Putamen (tissue), 1 donor: ENCODE measurements at places on chromosomes 7 and 10.

DNA sequence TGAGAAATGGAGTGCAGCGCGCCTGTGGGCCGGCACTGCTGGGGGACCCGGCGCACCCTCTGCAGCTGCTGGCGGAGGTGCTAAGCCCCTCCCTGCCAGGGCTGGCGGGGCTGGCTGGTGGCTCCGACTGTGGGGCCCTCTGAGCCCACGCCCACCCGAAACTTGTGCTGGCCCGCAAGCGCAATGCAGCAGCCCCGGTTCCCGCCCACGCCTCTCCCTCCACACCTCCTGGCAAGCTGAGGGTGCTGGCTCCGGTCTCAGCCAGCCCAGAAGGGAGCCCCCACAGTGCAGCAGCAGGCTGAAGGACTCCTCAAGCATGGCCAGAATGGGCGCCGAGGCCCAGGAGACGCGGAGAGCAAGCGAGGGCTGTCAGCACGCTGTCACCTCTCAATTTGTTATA is 1063.0 kb upstream of the AUTS2 start:
- DNase-seq = no peak

DNA sequence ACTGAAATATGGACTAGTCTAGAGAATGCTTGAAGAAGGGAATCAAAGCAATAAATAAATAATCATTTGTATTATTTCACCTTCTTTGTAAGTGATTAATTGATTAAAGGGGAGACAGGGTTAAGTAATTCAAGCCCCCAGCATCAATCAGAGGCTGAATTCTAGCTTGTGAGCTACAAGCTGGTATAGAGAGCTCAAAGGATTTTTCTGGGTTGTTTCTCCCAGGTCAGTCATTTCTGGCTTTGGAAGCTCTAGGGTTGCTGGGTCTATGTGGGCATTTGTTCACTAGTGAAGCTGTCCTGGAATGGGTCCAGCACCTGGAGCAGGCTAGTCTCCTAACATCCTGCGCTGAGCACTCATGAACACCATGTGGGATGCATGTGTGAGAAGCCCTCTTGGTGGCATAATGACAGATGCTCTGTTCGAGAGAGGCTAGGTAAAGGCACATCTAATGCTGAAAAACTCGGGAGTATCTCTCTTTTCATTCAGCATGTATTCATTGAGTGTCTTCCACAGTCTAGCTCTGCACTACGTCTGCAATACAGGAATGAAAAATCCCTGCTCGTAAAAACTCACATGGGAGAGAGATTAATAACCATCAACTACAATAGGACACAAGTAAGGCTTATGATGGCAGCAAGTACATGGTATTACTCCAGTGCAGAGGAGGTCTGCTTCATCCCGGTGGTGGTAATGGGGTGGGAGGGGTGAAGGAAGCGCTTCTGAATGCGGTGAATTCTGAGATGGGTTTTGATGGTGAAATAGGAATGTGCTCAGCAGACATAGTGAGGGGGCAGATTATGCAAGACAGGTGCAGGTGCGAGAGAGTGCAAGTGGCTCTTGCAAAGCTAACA is 68.0 kb upstream of the NRP1 start:
- peak; percentile 30 for DNase-seq

- DNase-seq = no peak
These were observed 72.3 kb upstream of the SEM1 start for GRCh38 chr7:96781919-96782318.

DNA sequence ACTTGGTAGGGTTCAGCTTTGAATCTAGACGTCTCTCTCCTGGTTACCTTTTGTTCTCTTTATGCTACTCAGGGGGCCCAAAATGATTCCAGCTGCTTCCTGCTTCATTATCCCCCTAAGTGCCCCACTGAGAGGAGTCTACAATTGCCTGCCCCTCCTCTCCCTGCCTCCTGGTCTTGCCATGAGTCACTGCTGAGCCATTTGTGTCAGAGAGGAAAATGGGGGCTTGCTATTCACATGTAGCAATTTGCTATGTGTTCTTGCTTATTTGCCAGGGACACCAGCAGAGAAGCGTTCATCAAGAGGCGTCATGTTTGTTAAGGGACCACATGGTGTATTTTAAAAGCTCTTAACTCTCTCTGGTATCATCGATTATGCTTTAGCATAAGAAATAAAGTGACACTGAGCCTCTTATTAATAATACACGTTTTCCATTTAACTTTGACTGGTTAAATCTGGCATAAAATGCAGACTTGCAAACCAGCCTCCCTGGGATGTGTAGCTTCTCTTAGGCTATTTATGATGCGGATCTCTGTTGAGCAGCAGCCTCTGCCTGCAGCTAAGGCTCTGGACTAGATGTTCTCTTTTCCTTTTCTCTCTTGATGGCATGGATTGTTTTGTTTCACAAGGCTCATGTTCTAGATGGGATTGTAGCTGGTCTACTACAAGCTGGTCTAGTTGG is 239.3 kb downstream of the AUTS2 start:
- no peak for DNase-seq

DNA sequence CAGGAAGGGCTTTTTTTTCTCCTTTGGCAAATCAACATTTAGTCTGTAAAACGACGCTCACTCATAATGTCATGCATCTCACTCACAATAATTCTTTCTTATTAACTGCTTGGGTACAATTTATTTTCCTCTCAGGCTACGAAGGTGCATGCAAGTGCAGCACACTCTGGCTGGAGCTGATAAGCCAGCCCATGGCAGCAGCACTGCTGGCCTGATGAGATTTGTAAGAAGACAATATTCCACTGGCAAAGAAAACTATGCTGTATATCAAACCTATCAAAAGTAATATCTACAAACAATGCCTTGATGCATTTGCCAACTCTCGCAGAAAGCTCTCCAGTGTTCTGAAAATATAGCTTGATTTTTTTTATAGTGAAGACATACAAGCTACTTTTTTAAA is 170.0 kb upstream of the PHF14 start:
- no peak for DNase-seq

DNA sequence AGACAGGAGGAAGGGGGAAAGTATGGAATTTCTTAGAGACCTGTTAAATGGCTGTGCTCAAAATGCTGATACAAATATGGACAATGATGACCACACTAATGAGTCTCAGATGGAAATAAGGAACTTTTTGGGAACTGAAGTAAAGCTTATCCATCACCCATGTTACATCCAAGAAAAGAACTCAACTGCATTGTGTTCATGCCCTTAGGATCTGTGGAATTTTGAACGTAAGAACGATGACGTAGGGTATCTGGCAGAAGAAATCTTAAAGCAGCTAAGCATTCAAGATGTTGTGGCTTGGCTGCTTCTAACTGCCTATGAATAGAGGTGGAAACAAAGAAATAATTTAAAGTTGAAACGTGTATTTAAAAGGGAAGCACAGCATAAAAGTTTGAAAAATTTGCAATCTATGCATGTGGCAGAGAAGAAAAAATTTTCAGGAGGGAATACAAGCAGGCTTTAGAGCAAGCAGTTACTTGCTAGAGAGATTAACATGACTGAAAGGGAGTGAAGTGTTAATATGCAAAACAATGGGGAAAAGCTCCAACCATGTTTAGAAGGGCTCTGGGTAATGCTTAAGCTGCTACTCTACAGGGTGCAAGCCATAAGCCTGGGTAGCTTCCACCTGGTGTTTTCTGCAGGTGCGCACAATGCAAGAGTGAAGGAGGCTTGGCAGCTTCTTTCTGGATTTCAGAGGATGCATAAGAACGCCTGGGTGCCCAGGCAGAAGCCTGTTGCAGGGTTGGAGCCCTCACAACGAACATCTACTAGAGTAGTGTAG is 499.7 kb upstream of the SEMA3D start:
- no peak for DNase-seq

- no peak for DNase-seq
These were observed 154.1 kb downstream of the KIAA1217 start for GRCh38 chr10:24363070-24363469.

DNA sequence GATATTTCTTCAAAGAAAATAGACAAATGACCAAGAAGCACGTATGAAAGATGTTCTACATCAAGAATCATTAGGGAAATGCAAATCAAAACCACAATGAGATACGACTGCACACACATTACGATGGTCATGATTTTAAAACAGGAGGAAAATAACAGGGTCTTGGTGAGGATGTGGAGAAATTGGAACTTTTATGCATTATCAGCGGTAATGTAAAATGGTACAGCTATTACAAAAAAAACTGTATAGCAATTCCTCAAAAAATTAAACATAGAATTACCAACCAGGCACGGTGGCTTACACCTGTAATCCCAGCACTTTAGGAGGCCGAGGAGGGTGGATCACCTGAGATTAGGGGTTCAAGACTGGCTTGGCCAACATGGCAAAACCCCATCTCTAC is 178.8 kb upstream of the NEBL start:
- no peak for DNase-seq
